ENCODE measurements at places on chromosomes 11 and 22.

GRCh38 chr11:125264100-125265022, 99.8 kb downstream of the PKNOX2 start:
- no peak for DNase-seq

- DNase-seq: no peak
Measured at GRCh38 chr11:126415128-126415527, 59.6 kb downstream of the ST3GAL4 start.

DNA sequence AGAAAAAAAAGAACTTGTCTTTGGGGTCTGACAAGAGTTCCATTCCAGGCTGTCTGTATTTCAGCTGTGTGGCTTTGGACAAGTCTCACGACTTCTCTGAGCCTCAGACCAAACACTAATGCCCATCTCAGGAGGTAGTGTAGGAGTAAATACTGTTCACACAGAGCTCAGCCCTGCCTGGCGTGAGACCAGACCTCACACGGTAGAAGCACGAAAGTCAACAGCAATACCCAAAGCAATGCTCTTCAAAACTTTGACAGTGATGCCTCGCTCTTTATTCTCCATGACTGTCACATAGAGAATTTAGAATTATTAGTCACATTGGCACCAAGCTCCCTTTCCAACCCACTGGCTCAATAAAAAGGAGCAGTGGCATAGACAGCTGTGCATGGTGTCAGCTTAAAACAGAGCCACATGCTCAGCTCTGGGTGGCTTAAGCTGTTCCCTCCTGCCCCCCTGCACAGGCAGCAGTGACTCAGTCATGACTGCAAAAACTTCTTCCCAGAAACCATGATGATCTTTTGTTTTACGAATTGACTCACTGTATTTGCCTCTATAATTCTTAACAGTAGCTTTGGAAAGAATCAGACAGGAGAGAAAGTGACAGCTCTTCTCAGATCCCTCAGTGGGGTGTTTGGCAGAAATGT, 74.0 kb upstream of the PHF21B start:
- DNase-seq: peak; percentile 84

GRCh38 chr22:36435516-36436415, 45.7 kb downstream of the TXN2 start:
- no peak for DNase-seq

GRCh38 chr11:83047515-83048225, 24.0 kb downstream of the RAB30 start:
- peak; percentile 43 for DNase-seq

GRCh38 chr11:108647701-108648527, 17.0 kb upstream of the DDX10 start:
- DNase-seq: peak; percentile 85

DNA sequence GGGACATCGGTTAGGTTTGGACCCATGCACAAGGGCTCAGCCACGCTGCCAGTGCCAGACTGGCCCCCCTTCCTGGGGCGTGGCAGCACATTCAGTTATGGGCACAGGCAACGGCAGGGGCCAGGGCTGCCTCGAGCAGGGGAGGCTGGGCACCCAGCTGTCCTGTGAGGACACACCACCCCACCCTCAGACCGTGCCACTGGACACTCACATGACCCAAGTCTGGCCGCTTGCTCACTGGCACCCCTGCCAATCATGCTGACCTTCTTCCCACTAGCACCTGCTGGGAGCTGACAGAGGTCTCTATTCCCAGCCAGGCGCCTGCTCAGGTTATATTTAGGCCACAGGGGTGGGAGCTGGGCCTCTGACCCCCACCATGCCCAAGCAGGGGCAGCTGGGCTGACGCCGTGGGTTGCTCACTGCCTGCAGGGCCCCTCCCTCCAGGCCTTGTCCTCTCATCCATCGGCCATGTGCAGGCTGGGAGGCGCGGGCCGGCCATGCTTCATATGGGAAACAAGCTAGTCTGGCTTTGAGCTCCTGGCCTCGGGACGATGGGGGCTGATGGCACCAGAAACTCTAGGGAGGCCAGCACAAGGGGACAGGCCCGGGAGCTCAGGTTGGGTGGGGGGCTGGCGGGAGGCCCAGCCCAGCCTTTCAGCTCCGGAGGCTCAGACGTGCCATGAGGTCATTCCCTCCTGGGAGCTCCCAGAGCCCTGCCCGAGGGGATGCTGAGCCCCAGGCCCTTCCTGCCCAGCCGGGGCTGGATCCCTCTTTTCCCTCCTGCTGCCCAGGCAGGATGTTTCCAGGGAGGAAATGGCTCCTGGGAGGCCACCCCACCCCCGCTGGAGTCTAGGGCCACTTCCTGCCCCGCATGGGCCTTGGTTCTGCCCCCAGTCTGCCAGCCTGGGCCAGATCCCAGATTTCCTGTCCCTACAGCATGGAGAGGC, 15.2 kb upstream of the TBX1 start:
- DNase-seq: no peak

GRCh38 chr11:2837096-2837601, 48.4 kb downstream of the CDKN1C start:
- no peak for DNase-seq

GRCh38 chr11:15011776-15012345, 39.7 kb upstream of the CALCA start:
- no peak for DNase-seq

DNA sequence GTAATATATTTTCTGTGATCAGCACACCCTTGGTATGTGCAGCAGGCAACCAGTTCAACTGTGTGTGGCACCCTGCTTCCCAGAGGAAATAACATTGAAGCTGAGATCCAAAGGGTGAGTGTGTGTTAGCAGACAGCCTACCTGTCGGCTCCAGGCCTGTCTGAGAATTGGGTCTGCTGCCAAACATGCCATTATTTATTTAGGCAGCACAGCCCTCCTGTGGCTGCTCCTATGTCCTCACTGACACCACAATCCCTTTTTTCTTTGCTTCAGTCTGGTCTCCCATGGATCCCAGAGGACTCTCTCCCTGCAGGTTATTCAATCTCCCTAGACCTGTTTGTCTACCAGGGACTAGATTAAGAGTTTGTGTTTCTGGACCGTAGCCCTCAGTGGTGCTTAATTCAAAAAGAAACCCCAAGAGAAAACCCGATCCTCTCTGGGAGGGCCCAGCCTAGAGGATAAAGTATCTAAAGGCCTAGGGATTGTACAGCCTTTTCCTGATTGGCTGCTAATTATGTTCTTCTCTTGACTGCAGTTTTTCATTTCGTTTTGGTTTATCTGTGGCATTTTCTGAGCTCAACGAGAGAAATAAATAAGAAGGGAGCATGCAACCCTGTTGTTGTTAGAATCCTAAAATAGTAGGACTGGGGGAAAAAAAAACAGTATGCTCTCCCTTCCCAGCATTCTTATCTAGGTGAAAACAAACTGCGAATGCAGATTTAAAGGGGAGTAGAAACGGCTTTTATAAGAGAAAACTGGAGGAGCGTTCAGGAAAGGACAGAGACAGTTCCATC, 24.1 kb downstream of the KCNE3 start:
- peak; percentile 59 for DNase-seq

DNA sequence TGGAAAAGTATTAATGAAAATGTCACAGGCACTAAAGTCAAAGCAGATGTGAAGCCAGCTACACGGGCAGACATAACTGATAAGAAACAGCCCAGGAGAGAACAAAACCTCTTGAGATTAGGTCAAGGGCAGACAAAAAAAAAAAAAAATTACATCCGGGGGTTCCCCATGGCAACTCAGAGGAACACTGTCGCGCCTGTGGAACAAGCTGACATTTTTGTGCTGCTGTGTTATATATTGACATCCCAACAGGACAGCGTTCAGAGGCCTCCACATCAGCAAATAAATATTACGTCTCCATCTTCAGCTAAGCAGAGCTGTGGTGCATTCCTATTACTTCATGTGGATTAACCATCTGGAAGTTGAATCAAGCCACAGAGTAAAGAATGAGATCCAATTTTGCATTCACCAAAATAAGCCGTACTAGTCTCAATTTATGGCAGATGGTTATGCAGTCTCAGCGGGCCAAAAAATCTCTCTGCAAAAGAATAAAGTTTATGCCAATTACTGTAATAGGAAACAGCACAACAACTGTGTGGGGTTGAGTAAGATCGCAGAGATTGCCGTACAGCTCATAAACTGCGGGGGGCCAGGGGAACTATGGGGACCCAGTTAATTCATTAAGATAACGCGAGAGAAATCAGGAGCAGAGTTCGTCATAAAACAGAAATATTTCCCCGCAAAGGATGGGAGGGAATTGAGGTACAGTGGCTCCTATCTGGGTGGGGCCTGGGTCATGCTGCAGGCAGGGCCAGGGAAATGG, 41.3 kb upstream of the MN1 start:
- no peak for DNase-seq

DNA sequence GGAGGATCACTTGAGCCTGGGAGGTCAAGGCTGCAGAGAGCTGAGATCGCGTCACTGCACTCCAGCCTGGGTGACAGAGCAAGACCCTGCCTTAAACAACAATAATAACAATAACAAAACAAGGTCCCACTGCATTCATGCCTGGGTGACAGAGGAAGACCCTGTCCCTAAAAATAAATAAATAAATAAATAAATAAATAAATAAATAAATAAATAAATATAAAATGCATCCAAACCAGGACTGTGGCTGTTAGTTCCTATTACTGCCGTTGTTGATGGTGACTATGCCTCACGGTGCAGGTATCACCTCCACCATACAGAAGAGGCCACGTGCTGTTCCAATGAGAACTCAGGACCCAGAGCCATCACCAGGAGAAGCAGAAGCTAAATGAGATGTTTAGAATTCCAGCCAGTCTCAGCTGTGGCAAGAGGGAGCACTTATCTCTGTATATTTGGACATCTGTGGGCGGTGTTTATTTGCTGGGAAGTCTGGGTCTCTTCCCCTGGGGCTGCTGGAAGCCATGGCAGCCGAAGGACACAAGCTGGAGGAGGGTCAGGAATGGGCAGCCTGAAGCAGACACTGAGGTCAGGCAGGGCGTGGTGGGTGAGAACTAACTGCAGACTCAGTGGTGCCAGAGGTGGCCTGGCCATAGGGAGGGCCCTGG, 21.6 kb downstream of the C11orf86 start:
- DNase-seq: no peak

GRCh38 chr11:86335131-86335767, 33.2 kb downstream of the HIKESHI start:
- no peak for DNase-seq

DNA sequence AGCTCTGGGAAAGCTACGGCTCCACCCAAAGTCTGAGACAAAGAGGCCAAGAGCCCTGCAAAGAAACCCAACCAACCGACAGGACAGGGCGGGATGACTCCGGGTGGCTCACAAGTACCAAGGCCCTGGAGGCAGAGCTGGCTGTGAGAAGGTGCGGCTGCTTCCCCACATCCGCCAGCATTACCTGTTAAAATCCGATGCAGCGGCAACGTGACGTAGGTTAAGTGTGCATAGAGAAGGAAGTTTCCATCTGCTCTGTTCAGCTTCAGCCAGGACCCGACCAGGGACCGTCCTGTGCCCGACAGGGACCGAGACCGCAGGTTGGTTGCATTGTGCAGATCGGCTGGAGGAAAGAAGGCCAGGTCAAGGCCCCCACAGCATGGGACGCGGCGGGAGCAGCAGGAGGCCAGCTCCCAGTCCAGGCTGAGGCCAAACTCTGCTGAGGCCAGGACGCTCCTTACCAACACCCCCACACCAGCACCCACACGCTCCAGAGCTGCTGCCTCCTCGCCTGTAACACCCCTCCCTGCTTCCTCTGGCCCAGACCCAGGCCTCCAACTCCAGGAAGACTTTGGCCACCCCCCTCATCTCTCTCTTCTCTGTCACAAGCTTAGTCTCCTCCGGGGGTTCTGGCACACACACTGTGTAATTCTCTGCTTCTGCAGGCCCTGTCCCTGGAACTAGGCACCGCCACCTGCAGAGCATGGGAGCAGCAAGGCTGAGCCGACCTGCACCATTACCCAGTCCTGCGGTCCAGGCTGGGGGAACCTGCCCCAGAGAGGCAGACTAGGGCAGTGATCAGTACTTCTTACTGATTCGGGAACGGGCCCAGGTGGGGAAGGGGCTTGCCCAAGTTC, 34.1 kb downstream of the NUP50 start:
- DNase-seq: no peak

DNA sequence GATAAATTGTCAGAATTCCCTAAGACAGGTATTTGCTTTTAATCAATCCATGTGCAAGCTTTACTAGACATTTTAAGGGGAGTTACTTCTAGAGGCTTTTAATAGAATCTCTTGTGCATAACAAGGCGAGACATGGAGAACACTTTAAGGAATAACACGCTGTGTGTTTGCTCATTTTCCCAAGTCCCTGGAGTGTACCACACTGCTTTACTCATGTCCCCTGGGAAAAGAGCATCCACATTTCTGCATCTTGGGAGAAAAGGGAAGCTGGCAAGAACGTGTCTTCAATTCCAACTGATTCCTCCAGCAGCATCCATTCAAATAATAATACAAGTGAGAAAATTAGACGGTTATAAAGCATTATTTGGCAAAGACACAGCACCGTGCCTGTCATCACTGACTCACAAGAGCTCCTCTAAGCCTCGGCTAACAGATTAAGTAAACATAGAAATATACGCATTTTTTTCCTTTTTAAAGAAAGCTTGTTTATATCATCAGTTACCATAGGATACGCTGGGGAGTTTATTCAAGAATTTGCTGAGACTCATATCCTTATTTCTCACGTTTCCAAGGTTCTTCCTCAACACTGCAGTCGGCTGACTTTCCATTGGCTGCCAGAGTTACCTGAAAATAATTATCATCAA, 121.5 kb downstream of the CD44 start:
- peak; percentile 90 for DNase-seq

- DNase-seq: no peak
Measured at GRCh38 chr11:115302946-115303703, 201.1 kb downstream of the CADM1 start.

DNA sequence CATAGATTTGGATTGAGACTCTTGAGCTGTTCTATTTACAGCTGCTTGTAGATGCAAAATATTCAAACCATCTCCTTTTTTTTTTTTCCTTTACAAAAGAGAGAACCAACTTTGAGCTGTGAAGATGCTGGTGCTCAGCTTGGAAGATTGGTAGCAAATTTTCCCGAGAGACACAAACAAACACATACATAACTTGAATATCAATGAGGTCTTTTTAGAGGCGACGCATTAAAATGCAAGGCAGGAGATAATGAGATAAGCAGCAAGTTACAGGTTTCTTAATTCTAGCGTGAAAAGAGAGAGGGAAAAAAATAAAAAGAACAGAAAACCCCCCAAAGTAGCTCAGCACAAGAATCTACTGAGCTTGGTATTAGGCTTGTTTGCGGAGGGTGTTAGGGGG, 247.0 kb upstream of the SORL1-AS1 start:
- DNase-seq: no peak

DNA sequence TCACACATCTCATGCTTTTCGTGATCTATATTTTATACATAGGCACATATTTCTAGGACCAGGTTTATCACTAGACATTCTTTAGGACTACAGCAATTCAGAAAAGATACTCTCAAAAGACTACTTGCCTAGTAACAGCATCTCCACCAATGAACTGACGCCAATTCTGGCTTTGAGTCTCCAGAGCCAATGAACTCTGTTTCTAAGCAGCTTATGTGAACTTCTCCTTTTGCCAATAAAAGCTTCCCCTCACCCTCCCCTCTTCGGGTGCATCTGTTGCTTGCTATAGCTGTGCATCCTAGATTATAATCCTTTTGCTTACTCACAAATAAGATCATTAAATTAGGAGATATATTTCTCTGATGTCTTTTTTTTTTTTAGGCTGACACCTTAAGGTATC, 11.4 kb upstream of the ANKK1 start:
- DNase-seq: no peak

GRCh38 chr11:68341557-68342458, 29.4 kb downstream of the LRP5 start:
- no peak for DNase-seq

Data from astrocyte of the spinal cord (primary cell).